ENCODE measurements at places on chromosomes 7 and 10.

DNA sequence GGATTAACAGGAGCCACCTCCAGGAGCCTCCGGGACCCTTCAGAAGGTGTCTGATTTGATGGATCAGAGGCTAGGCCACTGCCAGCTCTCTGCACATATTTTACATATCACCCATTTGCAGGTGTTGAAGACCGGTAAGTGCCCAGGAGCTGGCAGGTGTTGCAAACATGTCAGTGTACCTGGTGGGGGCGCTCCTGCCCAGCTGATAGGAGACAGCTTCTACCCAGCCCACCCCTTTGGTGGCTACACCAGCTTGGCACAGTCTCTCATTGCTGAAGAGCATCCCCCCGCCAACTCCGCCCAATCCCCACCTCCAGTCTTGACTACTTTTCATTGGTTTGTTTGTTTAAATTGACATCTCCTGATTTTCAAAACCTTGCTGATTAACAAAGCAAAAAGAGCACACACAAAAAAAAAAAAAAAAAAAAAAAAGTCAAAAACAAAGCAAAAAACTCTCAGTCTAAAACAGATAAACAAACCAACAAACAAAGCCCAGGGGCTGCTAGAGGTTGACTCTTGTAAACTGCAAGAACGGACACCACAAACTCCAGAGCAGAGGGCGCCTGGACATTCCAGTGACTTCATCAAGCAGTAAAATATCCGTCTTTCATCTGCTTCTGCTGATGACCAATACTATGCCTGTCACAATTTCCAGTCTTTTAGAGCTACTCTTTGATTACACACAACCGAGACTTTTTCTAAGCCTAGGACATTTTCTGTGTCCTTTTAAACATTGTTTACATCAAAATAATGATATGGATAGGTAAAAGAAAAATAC is 275.3 kb downstream of the NRG3 start:
- DNase-seq = no peak

- DNase-seq = no peak
Measured at GRCh38 chr10:66095610-66096009, 830.2 kb upstream of the LRRTM3 start.

DNA sequence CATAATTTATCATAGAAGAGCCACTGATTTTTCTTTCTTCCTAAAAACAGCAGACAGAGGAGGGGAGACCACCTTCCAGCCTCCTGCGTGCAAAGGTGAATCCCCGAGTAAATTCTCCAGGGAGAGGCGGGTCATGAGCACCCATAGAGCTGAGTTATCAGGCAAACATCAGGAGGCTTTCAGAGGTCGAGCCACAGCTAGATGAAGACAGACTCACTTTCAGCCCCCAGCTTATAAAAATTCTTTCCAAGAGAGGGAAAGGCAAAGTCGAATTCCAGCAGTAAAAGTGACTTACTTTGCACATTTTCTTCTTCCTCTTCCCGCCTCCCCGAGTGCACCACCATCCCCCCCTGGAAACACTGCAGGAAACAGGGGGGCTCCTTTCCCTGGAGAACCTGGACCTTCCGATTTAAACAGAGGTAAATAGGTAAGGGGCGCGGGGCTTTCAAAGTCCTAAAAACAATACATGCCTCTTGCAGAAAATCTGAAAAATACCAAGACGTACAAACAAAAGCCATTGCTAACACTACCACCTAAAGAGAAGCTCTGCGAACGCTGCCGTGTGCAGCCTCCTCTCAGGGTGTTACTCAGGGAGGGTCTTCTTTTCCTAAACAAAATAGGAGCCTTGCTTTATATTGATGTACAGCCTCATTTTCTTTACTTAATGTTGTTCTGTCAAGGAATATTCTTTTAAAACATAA is 163.8 kb downstream of the SVIL start:
- no peak for DNase-seq

- DNase-seq = no peak
Measured at GRCh38 chr7:132991615-132992587, 90.0 kb downstream of the CHCHD3 start.

DNA sequence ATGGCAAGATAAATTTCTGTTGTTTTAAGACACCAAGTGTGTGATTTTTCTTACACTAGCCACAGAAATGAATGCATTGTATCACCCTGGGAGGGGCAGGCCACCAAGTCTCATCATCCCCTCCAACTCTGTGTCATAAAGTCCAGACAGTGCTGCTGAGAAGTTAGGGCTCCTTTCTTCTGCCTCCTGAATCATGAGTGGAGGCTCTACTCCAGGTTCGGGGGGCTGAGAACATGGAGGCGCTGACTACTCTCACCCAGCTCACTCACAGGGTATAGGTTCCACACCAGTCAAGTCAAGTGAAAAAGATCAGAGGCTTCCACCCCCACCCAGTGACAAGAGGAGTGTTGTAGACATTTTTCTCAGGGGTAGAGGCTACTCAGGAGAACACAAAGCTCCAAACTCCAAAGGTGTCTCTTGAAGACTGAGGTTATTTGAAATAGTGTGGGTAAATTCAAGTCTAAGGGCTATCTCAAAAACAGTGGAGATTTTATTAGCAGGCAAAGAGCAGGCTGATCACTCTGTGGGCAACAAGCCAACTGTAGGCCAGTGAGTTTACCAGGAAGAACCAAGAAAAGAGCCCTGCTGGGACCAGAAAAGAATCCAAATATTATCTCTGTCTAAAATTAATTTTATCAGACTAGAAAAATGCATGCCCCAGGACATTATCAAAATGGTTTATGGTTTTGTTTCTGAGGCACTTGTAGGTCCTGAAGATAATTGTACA is 118.6 kb upstream of the RET start:
- DNase-seq = no peak

GRCh38 chr7:33612442-33612841 is 292.9 kb upstream of the BMPER start:
- DNase-seq = no peak

- no peak for DNase-seq
Measured at GRCh38 chr10:99927721-99928280, 81.9 kb downstream of the DNMBP start.

GRCh38 chr10:103554488-103555324 is 61.2 kb downstream of the NEURL1 start:
- no peak for DNase-seq
